ACHN (cell line): ENCODE measurements at places on chromosomes 11 and 22.

DNA sequence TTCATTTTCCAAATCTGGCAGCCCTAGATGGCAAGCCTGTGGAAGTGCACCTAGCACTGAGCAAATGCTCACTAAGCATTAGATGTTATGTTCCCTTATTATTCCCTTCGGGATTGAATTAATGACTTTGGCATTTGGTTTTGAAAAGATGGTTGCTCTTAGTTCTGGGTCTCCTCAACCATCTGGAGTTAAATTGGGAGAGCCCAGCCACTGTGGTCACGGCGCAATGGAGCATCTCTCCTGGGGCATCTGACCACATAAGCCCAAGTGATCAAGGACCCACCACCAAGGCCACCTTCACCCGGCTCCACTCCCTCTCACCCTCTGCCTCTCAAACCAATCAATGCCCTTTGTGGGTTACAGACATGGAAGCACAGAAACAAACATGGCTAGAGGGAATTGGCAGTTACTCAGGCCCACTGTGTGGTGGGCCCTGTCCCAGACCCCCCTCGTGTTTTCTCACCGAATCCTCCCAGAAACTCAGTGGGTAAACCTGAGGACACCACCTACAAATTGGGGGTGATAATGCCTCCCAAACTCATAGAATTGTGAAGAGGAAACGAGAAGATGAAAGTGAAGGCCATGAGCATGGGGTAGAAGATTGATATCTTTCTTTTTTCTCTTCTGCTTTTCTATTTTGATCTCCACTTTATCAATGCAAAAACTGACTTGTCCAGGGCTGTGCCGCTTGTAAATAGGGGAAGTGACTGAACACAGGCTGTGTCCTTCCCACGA lies 52.2 kb downstream of the IRAG1 start:
- no peak for DNase-seq

- DNase-seq, result no peak
Observed at GRCh38 chr11:93733474-93733873, 7.8 kb downstream of the TAF1D start.

GRCh38 chr11:71555508-71555907 lies 7.3 kb downstream of the KRTAP5-9 start:
- DNase-seq, result no peak

- no peak for DNase-seq
Observed at GRCh38 chr11:28476864-28477263, 368.7 kb downstream of the METTL15 start.

GRCh38 chr11:45805305-45806071 lies 539 bp downstream of the SLC35C1 start:
- peak; percentile 57 for DNase-seq

DNA sequence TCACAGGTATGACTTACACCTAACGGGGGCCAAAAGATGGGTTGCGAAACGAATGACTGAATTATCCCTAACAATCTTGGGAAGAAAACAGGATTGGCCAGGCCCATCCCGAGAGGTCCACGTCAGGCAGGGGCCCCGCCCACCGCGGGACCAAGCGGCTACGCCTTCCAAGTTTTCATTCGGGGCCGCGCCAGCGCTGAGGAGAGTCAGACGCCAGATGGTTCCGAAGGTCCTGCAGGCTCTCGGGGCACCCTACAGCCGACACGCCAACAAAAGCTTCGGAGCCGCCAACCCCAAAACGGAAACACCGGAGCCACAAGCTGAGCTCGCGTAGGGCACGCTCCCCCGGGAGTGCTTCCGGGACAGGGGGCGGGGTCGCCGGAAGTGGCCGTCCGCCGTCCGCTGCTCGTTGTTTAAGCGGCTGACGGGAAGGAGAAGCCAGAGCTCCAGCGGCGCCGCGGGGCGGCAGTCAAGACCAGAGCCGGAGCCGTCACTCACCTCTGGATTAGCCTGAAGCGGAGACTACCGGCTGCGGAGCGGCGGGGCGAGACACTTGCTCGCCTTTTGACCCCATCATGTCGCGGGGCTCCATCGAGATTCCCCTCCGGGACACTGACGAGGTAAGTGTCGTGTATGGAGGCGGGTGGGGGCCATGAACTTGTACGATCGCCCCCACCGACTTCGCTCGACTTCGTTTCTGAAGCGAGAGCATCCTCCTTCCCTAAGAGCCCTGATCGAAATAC lies at the start of gene CTR9:
TSS of gene CTR9 (plus strand) at position 409 of the 743 bp plus-strand sequence. CDS start at position 576, 167 bp downstream.
- peak; percentile 87 for DNase-seq

- DNase-seq, result no peak
Observed at GRCh38 chr22:46823654-46824053, 61.2 kb downstream of the TBC1D22A start.

GRCh38 chr11:468036-468435 lies 18.0 kb downstream of the PTDSS2 start:
- DNase-seq, result no peak

GRCh38 chr11:38598418-38598817 lies 2000.4 kb upstream of the RAG2 start:
- DNase-seq, result no peak

DNA sequence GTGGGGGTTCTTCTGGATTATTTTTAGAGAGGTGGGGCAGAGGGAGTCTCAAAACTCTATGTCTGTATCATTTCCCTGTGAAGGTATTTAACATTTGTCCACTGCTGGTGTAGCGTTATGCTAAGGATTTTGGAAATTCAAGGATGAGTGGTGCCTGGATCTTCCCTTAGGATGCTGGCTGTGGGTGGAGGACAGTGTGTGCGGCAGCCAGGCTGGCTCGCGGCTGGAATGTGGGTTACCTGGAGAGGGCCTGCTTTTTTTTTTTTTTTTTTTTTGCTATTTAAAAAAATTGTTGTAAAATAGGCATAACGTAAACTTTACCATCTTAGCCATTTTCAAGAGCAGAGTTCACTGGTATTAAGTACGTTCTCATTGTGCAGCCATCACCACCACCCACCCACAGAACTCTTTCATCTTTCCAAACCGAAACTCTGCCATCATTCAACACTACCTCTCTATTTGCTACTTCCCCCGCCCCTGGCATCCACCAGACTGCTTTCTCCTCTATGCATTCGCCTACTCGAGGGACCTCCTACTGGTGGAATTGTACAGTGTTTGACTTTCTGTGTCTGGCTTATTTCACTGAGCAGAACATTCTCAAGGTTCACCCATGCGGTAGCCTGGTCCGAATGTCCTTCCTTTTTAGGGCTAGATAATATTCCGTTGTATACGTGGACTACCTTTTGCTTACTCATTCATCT lies 67.1 kb downstream of the PARVB start:
- DNase-seq, result peak; percentile 38

DNA sequence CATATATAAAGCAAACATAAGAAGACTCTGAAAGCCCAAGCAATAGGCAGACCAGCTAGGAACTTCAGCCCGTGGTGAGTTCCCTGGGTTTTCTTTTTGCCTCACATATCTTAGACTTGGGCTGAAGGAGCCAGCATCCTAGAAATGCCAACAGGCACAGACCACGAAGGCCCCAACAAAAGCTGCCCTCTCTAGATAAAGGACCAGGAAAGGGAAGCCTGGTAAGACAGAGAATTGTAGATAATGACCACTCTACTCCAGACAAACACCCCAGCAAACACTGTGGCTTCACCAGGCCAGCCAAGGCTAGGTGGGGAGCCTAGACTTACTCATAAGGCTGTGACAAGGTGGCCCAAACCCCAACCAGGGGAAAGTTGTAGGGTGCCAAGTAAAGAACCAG lies 11.2 kb downstream of the GAL start:
- no peak for DNase-seq

DNA sequence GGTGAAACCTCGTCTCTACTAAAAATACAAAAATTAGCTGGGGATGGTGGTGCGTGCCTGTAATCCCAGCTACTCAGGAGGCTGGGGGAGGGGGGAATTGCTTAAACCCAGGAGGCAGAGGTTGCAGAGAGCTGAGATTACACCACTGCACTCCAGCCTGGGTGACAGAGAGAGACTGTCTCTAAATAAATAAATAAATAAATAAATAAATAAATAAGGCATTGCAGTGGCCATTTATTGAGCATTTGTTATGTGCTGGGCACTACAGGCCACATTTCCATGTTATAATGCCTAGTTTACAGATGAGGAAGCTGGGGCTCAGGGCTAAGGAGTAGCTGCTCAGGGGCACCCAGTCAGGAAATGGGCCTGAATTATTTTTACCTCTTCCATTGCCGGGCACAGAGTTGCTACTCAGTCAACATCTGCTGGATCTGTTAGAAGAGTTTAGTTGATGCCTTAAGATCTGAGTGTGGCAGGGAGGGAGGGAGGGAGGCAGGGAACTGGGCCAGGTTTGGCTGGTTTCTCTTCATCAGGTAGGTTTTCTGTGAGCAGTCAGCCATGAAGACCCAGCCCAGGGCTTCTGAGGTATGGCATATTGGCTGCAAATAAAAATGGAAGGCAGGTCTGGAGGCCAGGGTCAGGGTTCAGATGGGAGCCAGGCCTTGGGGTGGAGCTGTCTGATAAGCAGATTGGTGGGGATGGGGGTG lies 5.6 kb downstream of the PVALB start:
- DNase-seq, result no peak

DNA sequence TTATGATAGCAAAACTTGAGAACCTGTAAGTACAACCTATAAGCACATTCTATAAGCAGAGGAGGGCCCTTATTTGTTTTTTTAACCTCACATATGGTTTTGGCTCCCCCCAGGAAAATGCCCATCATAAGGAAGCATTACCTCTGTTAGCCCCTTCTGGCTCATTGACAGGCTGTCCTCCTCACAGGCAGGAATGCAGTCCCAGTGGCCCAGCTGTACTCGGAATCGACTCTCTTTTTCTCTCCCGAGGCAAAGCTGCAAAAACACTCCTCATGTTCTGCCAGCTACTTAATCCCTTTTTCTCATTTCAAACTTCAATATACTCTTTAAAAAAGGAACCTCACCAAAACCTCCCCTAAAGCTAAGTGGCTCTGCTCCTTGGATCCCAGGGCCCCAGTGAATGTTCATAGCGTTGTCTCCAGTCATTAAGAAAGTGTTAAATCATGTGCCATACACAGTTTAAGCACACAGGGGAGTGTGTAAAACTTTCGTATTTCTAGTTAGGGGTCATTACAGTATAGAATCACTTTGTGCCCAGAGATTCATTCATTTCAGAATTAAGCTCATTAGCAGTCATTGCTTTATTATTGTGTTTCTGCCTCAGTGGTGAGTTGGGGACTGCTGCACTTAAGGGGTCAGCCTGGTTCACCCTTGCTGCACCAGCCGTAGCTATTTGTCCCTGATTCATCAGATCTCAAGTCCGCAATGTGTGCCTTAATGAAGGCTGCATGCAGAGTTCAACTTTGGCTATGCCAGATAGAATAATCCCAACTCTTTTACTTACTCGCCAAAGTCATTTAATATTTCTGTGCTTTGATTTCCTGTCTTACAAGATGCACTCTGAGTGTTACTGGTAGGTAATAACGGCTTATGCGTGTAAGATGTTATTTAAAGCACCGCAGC lies 57.6 kb downstream of the JRKL start:
- no peak for DNase-seq

GRCh38 chr22:50525104-50525857 lies at the start of gene SCO2:
Gene SCO2, minus strand, starts transcription at chr22:50525598. Its CDS starts 1,187 bp downstream, at chr22:50524411.
- peak; percentile 91 for DNase-seq

DNA sequence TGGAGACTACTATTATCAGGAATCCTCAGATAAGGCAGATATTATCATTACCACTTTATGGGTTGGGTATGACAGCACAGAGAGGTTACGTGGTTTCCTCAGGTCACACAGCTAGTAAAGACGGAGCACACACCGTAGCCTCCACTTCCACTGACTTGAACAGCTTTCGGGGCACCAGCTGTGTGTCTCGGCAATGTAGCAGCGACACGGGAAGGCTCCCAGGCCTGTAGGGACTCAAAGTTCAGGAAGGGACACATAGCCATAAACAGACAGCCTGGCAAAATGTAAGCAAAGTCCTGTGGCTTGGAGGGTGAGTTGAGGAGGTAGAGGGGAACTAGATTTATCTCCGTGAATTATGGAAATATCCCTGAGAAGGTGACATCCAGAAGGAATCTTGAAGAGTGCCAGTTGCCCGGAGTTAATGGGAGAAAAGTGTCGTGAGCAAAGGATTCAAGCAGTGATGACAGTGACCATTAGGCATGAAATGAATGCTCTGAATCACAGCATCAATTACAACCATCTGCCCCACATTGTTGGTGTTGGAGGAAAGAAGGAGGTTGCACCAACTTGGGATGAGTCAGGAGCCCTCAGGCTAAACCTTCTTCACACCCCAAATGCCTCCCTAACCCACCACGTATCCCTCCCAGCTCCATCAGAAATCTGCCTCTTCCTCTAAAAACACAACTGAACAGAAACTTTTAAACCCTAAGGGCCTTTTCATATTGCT lies 106.7 kb upstream of the ASPHD2 start:
- peak; percentile 87 for DNase-seq

GRCh38 chr11:69356703-69357457 lies 62.9 kb downstream of the MYEOV start:
- no peak for DNase-seq

- DNase-seq, result no peak
Observed at GRCh38 chr11:126432525-126432924, 77.0 kb downstream of the ST3GAL4 start.

GRCh38 chr11:120655589-120655988 lies 144.0 kb downstream of the GRIK4 start:
- no peak for DNase-seq

DNA sequence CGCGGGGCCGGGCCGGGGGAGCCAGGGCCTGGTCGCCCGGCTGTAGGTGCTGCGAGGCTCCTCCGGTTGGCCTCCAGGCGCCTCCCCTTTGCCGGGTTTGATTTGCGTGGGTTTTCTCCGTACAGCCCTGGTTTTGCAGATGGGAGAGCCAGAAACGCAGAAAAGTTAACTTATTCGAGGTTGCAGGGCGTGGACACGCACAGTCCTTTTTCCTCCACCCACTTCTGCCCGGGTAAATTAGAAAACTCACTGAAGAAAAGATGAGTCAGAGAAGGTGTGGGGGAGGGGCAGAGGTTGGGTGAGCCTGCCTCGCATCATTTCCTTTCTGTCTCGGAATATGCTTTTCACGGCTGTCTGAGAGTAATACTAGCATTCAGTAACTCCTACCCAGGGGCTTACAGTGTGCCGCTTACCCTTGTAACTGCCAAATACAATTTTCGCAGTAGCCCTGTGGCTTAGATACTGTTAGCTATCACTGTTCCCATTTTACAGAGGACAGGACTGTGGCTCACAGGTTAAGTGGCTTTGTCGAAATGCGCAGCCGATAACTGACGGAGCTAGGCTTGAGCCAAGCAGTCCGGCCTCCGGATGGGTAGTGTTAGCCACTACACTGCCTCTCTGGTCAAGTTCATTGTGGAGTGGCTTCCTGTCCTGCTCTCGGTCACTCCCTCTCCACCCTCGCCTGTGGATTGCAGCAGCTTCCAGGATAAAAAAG lies 812 bp downstream of the FADD start:
- peak; percentile 84 for DNase-seq
